ENCODE measurements at places on chromosomes 16 and 17.

DNA sequence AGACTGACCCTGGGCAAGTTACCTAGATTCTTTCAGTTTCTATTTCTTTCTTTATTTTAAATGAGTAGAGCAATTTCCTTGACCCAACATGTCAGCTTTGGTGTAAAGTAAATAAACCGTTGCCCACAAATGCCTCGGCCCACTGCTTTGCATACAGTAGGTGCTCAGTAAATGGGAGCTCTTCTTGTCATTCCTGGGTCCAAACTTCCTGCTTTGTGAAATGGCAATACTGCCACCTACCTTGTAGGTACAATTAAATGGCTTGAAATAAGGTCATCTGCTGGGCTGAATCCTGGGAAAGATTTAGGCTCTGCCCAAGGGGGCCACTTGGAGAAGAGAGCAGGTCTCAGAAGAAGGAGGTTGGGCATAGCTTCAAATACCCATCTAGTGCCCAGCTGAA lies 253.0 kb downstream of the HS3ST3B1 start:
- DNase-seq, result no peak

DNA sequence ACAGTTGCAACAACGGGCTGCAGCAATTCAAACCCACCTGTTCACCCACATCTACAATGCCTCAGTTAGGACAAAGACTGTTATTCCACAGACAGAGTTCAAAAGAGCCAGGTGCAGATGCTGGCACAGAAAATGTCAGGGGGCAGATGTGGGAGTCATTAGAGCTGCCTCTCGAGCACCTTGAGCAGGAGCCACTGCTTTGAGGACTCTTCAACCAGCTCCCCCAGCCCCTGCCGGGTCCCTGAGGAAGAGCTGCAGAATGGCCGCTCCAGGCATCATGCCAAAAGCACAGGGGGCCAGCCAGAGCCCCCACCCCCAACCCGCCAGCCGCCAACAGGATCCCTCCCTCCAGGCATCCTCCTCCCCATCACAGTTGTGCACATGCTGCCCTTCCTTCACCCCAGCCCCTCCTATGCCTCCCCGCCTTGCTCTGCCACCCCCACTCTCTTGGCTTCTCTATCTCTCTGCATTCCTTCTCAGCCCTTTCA lies 20.8 kb downstream of the C17orf67 start:
- DNase-seq, result no peak

GRCh38 chr16:79303959-79304387 lies 296.6 kb downstream of the MAF start:
- no peak for DNase-seq

- DNase-seq, result no peak
Observed at GRCh38 chr16:86545481-86545880, 9.6 kb downstream of the MTHFSD start.

- DNase-seq, result no peak
Observed at GRCh38 chr16:68436581-68436980, 11.7 kb downstream of the SMPD3 start.

DNA sequence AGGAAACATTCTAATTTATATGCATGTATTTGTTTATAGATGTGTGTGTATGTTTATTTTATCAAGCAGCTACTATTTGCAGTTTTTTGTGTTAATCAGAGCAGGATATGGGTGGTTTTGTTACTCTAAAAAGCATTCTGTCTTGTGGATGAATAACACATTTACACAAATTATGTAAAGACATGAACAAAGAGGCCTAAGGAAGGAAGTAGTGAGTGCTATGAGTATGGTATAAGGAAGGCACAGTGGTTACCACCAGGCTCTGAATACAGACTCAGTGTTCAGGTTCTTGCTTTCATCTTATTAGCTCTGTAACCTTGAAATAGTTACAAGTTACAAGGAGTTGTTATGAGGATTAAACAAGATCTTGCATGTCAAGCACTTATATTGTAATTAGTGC lies 33.9 kb downstream of the STXBP4 start:
- DNase-seq, result no peak

- no peak for DNase-seq
Observed at GRCh38 chr16:19138601-19139000, 24.8 kb downstream of the ITPRIPL2 start.

GRCh38 chr16:10883004-10883403 lies 6.0 kb downstream of the CIITA start:
- DNase-seq, result no peak

DNA sequence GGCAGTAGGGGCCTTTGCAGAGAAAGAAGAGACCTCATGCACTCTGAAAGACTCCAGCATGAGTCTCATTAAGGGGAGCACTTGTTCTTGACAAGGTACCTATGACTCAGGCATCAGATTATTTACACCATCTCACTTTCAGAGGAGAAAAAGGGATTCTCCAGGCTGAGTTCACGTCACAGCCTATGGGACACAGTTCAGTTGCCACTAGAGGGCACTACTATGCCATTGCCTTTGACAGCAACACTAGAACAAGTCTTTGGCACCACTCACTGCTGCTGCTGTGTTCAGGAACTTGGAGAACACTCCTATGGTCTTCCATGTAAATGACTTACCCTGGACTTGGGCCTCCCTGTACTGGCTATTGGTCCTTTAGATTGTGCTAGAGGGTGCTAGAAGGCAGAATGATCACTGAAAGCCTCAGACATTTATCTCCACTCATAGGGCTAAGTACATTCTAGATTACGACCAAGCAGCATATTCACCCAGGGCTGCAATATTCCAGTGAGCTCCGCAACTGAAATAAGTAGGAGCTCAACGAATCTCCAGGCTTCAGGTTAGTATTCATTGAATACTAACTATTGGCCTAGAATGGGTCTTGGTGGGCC lies 225.1 kb upstream of the CA10 start:
- peak; percentile 8 for DNase-seq

DNA sequence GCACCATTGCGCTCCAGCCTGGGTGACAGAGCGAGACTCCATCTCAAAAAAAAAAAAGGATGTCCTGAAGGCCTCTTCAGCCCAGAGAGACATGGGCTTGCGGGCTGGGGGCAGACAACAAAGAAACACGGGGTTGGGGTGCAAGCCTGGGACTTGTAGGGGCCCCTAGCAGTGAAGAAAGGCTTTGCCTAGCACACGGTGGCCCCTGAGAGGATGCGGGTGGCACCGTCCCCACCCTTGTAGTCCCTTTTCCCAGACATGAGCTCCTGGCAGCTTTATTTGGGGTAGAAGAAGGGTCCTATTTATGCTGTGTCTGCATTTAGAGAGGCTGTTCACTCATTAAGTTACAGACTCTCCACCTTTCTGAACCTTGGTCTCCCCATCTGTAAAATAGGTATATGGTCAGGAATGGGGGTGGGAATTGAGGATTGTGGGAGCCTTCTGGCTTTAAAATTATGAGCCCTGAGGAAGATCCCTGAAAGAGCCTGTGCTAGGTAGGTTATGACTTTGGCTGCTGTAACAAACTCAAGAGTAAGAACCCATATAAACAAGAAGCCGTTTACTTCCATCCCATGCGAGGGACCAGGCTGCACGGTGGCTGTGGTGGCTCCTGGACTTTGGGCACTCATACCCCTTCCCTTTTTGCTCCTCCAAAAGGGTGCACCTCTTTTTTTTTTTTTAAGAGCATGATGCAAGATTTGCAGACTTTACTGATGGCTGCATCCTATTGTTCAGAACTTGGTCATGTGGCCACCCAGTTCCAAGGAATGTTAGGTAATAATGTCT lies 20.6 kb upstream of the ADGRG1 start:
- DNase-seq, result no peak

- no peak for DNase-seq
Observed at GRCh38 chr16:9836118-9836736, 346.0 kb downstream of the GRIN2A start.

- peak; percentile 40 for DNase-seq
Observed at GRCh38 chr16:30561089-30561816, 3.1 kb upstream of the ZNF764 start.

GRCh38 chr17:40699371-40699770 lies 4.2 kb downstream of the KRT24 start:
- DNase-seq, result no peak
